BE2C (cell line): ENCODE measurements at places on chromosomes 1 and 21.

GRCh38 chr1:225460021-225460736 lies 32.3 kb upstream of the LBR start:
- DNase-seq: no peak

GRCh38 chr1:213858581-213858980 lies 129.2 kb upstream of the PROX1 start:
- no peak for DNase-seq

- no peak for DNase-seq
Measured at GRCh38 chr1:113178522-113178921, 105.5 kb downstream of the LRIG2 start.

- DNase-seq: peak; percentile 79
Measured at GRCh38 chr1:10835822-10836421, 39.5 kb upstream of the CASZ1 start.

DNA sequence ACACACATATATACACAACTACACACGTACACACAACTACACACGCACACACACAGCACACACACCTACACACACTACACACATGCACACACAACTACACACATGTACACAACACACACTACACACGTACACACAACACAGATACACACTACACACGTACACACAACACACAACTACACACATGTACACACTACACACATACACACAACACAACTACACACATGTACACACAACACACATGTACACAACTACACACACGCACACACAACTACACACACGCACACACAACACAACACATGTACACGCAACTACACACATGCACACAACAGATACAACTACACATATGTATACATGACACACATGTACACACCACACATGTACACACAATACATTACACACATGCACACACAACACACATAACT lies 318.1 kb downstream of the CAMTA1 start:
- DNase-seq: no peak

DNA sequence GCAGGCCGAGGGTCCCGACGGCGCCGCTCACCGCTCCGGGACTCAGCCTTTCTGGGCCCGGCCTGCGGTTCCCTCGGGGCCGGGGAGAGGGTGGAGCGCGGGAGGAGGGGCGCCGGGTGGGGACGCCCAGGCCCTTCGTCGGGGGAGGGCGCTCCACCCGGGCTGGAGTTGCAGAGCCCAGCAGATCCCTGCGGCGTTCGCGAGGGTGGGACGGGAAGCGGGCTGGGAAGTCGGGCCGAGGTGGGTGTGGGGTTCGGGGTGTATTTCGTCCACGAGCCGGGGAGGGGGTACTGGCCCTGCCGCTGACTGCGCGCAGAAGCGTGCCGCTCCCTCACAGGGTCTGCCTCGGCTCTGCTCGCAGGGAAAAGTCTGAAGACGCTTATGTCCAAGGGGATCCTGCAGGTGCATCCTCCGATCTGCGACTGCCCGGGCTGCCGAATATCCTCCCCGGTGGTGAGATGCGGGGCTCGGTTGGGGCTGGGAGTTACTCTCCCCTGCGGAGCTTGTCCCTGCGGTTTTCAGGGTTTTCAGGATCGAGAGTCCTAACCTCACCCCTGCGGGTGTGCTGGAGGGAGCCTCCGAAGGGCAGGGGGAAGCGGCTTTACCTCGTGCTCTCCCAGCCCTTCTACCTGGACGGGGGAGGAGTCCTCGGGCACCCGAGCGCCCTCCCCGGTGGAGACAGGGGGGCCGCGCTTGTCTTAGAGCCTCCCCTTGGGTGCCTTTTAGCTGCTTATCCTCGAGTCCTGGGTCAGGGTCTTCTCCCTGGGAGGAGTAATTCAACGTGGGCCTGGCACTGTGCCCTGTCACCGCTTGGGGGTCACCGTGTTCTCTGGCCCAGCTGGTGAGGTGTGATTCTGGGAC lies 2.1 kb downstream of the SAMD11 start:
- DNase-seq: peak; percentile 77

GRCh38 chr21:30718239-30718909 lies at the start of gene KRTAP21-3:
KRTAP21-3 (minus strand) TSS chr21:30718777; CDS start chr21:30718759, 18 bp downstream.
- no peak for DNase-seq

- no peak for DNase-seq
Measured at GRCh38 chr1:100657876-100658715, 61.4 kb upstream of the VCAM1 start.

- no peak for DNase-seq
Measured at GRCh38 chr1:29713857-29714256, 477.5 kb downstream of the PTPRU start.

- DNase-seq: no peak
Measured at GRCh38 chr1:210237981-210238380, 5.4 kb downstream of the SERTAD4 start.

DNA sequence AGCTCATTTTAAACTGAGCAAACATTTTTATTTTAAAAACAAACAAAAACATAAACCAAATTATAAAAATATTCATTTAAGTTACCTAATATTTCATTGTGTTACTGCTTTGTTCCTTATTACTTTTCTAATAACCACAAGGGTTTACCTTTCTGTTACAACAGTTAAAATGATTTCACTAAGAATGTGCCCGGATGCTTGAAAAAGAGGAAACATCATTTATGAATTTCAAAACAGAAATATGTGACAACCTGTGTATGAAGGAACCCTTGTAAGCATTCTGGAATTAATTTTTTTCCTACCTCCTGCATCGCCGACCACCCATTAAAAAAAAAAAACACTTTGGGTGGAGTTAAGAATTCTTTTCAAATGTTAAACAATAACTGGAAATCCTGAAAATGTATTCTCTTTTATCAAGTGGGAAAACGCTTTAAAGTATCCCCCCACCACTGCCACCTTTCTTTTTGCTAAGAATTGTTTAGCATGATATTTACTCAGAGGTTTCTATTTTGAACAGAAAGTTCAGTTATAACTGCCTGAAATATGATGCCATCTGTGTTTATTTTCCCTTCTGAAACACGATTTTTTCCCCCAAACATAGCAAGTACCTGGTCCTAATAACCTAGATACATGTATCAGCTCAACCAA lies 9.1 kb downstream of the CYYR1 start:
- no peak for DNase-seq
